ENCODE measurements at places on chromosomes 6 and 20.
A peak's percentile ranks its signal among the peaks of the same experiment; 100 is the strongest.

GRCh38 chr20:44533928-44534327 is 12.1 kb upstream of the SERINC3 start:
- no peaks in the 10 kb centered on the region for H3K27me3 ChIP-seq
- H3K4me3 ChIP-seq, result no peak overlapping the region
- no peaks in the 10 kb centered on the region for H3K36me3 ChIP-seq
- peaks cover 5% of the 10 kb centered on the region for H3K4me1 ChIP-seq
- H3K27ac ChIP-seq, result no peak overlapping the region

GRCh38 chr6:30741789-30742315 is 635 bp downstream of the FLOT1 start:
- DNase-seq, result no peak
- H3K27me3 ChIP-seq, result no peaks in the 10 kb centered on the region
- peaks cover 13% of the 10 kb centered on the region for H3K4me1 ChIP-seq
- peaks cover 17% of the 10 kb centered on the region for H3K36me3 ChIP-seq
- peak overlapping the region; percentile 95 for H3K27ac ChIP-seq

- H3K27ac ChIP-seq, result no peak overlapping the region
- DNase-seq, result peak; percentile 45
- H3K4me1 ChIP-seq, result no peaks in the 10 kb centered on the region
- H3K4me3 ChIP-seq, result no peak overlapping the region
Observed at GRCh38 chr6:131923356-131923755, 27.8 kb downstream of the CCN2 start.

DNA sequence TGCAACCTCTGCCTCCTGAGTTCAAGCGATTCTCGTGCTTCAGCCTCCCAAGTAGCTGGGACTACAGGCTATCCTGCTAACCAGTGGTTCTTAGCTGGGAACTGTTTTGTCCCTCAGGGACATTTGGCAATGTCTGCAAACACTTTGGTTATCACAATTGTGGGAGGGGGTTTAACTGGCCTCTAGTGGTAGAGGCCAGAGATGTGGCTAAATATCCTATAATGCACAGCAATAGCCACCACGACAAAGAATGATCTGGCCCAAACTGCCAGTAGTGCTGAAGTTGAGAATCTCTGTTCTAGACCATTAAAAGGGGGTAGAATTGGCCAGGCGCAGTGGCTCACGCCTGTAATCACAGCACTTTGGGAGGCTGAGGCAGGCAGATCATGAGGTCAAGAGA is 28.8 kb downstream of the AKIRIN2 start:
- DNase-seq, result no peak
- no peaks in the 10 kb centered on the region for H3K4me1 ChIP-seq
- peaks cover 6% of the 10 kb centered on the region for H3K36me3 ChIP-seq
- no peak overlapping the region for H3K27ac ChIP-seq
- H3K27me3 ChIP-seq, result no peaks in the 10 kb centered on the region
- H3K4me3 ChIP-seq, result no peak overlapping the region

GRCh38 chr6:1890987-1891386 is 281.3 kb downstream of the FOXC1 start:
- no peaks in the 10 kb centered on the region for H3K27me3 ChIP-seq
- H3K4me1 ChIP-seq, result no peaks in the 10 kb centered on the region
- H3K36me3 ChIP-seq, result no peaks in the 10 kb centered on the region
- no peak overlapping the region for H3K27ac ChIP-seq
- no peak overlapping the region for H3K4me3 ChIP-seq
- DNase-seq, result no peak

Measured in fibroblast of lung (primary cell).